ENCODE measurements at places on chromosomes 7 and 10. TPM values are rescaled to one million over a fixed set of nuclear protein-coding genes. Genes with fewer than 3 reads are reported as not detected.

GRCh38 chr7:80873140-80873539 is 45.7 kb downstream of the SEMA3C start:
- DNase-seq, result no peak

DNA sequence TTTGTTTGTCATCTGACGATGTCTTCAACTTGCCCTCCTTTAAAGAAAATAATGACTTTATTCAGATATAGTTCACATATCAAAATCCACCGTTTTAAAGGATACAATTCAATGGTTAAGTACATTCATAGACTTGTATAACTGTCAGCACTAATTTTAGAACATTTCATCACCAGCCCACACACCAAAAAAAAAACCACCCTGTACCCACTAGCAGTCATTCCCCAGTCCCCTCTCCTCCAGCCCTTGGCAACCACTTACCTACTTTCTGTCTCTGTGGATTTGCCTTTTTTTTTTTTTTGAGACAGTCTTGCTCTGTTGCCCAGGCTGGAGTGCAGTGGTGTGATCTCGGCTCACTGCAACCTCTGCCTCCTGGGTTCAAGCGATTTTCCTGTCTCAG is 5.3 kb upstream of the HILPDA start:
- DNase-seq, result no peak

GRCh38 chr10:35423505-35424306 is 87.4 kb downstream of the CCNY start:
- no peak for DNase-seq

DNA sequence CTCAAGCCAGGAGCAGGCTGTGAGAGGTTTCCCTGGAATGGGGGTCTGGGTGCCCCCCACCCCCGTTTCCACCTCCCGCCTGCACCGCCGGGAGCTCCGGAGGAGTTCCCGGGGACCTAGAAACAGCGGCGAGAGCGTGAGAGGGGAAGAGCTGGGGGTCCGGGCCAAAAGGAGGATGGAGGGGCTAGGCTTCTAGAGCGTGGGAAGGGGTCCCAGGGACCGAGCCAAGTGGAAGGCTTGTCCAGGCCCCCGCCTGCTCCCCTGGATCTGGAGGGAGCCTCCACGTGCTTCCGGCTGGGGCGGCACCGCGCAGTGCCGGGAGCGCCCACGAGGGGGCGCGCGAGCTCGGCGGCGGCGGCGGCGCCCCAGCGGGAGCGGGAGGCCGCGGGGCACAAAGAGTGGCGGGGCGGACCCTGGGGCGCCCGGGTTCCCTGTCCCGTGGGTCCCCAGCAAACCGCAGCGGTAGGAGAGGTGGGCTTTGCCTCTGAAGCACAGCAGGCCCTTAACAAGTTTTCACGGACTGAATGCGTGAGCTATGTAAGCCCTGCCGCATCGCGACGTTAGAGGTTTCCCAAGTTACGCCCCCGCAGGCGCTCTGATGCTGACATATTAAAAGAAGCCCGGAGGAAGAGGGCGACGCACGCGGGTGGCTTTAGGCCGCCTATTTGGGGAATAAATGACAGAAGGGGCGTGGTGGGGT is 104.4 kb upstream of the LRRC4 start:
- peak; percentile 71 for DNase-seq

- peak; percentile 46 for DNase-seq
Measured at GRCh38 chr10:11035301-11035991, 17.8 kb downstream of the CELF2 start.

- DNase-seq, result no peak
Measured at GRCh38 chr7:102046373-102047117, 229.1 kb downstream of the CUX1 start.

DNA sequence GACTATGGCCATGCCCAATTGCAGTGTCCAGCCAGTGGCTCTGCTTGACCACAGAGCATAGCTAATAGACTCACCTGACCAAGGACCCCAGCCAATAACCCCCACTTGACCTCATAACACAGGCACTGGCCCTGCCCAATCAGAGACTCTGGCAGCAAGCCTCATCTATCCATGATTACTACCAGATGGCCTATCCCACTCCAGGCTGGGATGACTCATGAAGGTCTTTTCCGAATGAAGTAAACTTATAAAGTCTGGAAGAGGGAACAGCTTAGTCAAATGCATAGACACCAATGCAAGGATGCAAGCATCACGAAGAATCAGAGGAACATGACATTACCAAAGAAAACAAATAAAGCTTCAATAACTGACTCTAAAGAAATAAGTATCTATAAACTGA is 141.4 kb downstream of the TMEM168 start:
- DNase-seq, result no peak

- no peak for DNase-seq
Measured at GRCh38 chr7:97418312-97418711, 300.8 kb downstream of the SDHAF3 start.

GRCh38 chr10:71436268-71437125 is 39.8 kb downstream of the CDH23 start:
- no peak for DNase-seq

DNA sequence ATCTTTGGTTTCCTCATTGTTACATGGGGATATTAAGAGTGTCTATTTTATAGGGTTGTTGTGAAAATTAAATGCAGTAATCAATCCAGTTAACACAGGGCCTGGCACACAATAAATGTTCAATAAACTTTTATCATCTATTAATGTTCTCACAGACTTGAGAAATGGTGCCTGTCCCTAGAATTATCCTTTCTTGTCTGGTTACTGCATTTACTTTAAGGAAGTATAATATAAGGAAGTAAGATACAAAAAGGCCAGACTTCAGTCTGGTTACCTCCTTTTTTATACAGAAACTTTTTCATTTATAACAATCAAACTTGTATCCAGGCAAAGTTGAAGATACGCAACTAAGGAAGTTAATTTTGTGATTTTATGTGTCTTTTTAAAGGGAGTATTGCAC is 117.0 kb downstream of the LHFPL3 start:
- no peak for DNase-seq

- DNase-seq, result no peak
Measured at GRCh38 chr7:84108119-84108518, 86.5 kb downstream of the SEMA3A start.

GRCh38 chr7:156445997-156446761 is 194.4 kb upstream of the RNF32 start:
- no peak for DNase-seq

GRCh38 chr7:38463277-38464225 is 167.6 kb downstream of the AMPH start:
- DNase-seq, result peak; percentile 15

- DNase-seq, result no peak
Measured at GRCh38 chr10:106474876-106475275, 689.6 kb downstream of the SORCS1 start.

DNA sequence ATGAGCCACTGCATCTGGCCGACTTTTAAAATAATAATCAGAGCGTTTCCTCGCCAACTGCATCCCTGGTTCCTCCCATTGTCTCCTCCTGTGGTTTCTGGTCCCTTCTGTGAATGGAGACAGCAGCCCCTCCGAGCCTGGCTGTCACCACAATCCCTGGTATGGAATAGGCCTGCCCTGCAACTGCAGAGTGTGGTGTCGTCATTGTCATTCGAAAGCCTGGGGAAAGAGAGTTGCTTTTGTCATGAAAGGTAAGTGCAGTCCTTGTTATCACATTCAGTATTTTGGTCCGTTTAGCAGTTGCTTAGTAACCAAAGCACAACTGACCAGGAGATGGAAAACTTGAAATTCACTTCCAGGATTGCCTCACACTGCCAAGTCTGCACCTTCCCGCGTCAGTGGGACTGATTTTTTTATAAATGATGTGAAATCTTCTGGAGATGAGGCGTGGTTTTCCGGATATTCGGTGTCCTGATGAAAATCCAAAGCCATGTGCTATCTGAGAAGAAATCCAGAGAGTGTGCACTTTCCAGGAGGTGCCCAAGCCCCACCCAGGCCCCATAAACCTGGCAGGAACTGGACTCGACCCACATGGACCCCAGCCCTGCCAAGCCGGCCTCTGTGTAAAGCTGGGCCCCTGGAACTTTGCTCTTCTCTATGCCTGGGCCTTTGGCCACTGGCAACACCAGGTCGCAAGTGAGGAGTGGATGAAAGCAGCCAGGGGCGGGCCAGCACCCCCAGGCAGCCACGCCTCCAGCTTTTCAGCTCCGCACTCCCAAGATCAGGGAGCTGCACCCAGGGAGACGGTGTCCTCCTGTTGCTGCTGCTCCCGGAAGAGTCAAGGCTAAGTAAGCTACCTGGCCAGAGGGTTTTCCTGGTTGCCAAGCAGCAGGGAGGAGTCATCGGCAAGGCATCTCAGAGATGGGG is 133.7 kb upstream of the SH2B2 start:
- DNase-seq, result peak; percentile 83

DNA sequence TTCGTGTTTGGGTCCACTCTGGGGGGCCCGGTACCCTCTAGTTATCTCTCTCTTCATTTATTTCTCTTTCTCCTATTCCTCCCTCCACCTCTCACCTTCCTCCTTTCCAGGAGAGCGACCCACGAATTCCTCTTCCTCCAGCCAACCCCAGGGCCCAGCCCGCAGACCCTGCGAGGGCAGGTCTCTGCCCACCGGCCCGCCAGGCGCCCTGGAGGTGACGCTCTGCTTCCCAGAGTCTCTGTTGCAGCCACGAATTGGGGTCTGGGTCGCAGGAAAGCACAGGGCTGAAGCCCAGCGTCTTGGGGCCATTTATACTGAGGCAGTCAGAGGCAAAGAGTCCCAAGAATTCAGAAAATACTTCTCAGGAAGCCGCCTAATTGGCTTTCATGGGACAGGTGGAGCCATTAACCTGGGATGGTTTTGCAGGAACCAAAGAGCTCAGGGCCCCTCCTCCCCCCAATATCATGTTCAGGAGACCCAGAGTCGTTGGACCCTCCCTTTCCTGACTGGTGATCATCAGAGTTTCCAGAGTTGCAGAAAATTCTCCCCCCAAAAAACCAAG is 2.7 kb upstream of the EN2 start:
- DNase-seq, result no peak

DNA sequence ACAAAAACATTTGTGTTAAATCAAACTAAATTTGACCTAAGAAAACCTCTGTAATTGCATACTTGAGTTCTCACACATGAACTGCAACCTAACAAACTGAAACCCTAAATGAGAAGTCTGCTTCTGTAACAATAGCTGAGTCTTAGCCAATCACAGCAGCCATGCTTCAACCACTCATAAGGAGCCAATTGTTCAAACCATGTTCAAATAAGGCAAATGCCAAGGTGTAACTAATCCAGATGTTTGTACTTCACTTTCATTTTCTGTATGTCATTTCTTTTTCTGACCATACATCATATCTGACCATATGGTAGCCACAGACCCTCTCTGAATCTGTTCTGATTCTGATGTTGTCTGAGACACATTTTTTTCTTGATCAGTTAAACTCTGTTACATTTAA is 47.5 kb upstream of the ANTXRL start:
- no peak for DNase-seq

DNA sequence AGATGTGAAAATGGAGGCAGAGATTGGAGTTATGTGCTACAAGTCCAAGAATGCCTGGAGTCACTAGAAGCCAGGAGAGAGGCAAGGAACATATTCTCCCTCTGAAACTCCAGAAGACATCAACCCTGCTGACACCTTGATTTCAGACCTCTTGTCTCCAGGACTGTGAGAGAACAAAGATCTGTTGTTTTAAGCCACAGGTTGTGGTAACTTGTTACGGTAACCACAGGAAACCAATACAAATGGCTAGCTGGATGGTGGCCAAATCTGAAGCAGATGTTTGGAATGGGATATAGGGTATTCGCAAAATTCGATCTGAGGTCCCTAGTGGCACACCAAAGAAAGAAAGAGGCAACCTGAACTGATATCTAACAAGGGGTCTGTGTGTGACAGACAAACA is 129.0 kb downstream of the HERPUD2 start:
- no peak for DNase-seq

GRCh38 chr7:21526007-21526406 is 16.8 kb upstream of the DNAH11 start:
- DNase-seq, result no peak

- no peak for DNase-seq
Measured at GRCh38 chr7:94675356-94675755, 19.4 kb upstream of the SGCE start.

- no peak for DNase-seq
Measured at GRCh38 chr10:129101232-129101980, 365.6 kb upstream of the MGMT start.

- DNase-seq, result peak; percentile 63
Measured at GRCh38 chr7:112550468-112551060, 69.8 kb downstream of the LSMEM1 start.

DNA sequence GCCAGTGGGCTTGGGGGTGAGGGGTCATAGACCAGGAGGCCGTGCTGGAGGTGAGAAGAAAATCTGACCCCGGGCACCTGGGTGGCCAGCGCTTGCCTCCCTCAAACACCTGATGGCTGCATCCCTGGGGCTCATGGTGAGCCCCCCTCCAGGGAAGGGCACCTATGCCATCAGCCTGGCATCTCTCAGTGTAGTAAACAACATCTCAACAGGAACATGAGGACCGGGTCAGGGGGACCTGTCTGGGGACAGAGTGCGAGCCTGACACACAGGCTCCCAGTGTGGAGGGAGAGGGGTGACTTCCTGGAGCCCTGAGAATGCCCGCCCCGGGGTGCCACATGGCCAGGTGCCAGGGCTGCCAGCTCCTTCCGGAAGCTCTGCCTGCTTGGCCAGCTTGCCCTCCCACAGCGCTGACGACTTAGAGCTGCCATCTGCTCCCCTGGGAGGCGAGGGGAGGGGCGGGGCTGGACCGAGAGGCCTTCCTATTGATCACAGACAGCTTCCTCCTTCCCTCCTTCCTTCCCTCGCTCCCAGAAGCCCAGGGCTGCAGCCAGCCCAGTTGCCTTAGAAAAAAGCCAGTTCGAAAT is 12.3 kb downstream of the STX1A start:
- no peak for DNase-seq

DNA sequence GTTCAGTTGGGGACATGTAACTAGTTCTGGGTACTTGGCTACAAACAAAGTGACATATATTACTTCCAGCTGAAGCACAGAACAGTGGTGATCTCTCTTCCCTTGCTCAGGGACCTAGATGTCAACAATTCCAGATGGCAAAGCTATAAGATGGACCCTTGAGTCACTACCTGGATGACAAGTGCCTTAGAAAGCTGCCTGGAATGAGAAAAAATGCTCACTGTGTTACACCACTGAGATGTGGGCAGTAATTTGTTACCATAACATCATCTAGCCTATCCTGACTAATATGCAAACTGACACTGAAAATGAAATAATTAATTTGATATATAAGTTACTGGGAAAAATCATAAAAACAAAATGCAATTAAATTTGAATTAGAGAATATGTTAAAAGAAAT is 16.4 kb upstream of the CTTNBP2 start:
- no peak for DNase-seq

GRCh38 chr7:102261451-102261850 is 25.2 kb upstream of the SH2B2 start:
- DNase-seq, result no peak

HABP2 gene
- 109 TPM for total RNA-seq

TSPAN12 gene
- 26.0 TPM for total RNA-seq

TASOR2 gene
- total RNA-seq, result 38.4 TPM

HOXA2 gene
- total RNA-seq, result 0.36 TPM

PON1 gene
- 37.4 TPM for total RNA-seq

HTRA1 gene
- 87.1 TPM for total RNA-seq

SPDYE8 gene
- total RNA-seq, result 0.07 TPM

PLXDC2 gene
- 52.2 TPM for total RNA-seq

All from hepatocyte (in vitro differentiated cells).